ENCODE measurements at places on chromosomes 2 and 18.

- DNase-seq, result peak; percentile 79
- peaks cover 60% of the 10 kb centered on the region for H3K4me1 ChIP-seq
- peak overlapping the region; percentile 70 for H3K27ac ChIP-seq
- H3K36me3 ChIP-seq, result peaks cover 22% of the 10 kb centered on the region
- H3K4me3 ChIP-seq, result no peak overlapping the region
Observed at GRCh38 chr18:79405781-79406575, 10.2 kb downstream of the NFATC1 start.

- DNase-seq, result peak; percentile 58
- H3K4me1 ChIP-seq, result peaks cover 6% of the 10 kb centered on the region
- no peaks in the 10 kb centered on the region for H3K27me3 ChIP-seq
- H3K36me3 ChIP-seq, result no peaks in the 10 kb centered on the region
Observed at GRCh38 chr2:144936442-144936841, 416.5 kb upstream of the ZEB2 start.

DNA sequence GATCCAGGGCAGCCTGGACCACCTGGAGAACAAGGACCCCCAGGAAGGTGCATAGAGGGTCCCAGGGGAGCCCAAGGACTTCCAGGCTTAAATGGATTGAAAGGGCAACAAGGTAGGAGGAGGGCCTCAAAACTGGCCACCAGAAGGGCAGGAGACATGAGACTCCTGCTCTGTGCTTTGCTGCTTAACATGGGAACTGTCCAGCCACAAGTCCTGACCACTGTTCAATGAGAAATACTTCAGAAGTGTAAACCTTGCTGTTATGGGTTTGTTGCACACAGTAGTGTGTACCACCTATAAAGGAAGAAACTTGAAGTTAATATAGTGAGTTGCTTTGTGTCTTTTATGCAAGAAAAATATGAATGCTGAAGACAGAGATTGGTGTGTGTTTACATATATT lies 44.2 kb upstream of the MFF start:
- DNase-seq, result peak; percentile 7
- H3K4me1 ChIP-seq, result no peaks in the 10 kb centered on the region
- no peak overlapping the region for H3K4me3 ChIP-seq
- H3K36me3 ChIP-seq, result no peaks in the 10 kb centered on the region
- H3K27ac ChIP-seq, result no peak overlapping the region

DNA sequence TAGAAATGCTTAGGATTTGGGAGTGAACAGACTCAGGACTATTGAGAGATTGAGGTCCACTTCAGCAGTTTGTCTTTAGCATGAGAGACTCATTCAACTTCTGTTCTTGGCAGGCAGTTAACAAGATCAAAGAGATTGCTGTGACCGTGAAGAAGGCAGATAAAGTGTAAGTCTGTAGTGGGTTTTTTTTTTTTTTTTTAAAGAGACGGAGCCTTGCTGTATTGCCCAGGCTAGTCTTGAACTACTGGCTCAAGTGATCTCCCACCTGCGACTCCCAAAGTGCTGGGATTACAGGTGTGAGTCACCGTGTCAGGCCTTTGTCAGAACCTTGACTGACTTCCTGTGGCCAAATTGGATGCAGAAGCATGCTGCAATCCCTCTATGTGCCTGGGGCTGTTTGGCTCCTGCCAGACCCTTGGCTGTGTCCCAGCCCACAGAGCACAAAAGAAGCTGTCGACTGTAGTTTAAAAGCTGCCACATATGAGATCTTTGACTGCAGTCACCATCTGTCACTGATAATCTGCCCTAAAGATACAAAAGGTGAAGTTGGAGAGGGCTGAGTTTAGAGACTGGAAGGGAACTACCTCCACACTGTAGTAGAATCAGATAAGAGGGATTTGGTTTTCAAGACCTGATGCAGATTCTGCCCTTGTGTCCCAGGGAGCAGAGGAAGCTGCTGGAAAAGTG lies 9.9 kb downstream of the CCT7 start:
- H3K27ac ChIP-seq, result no peak overlapping the region
- no peaks in the 10 kb centered on the region for H3K27me3 ChIP-seq
- peaks cover 80% of the 10 kb centered on the region for H3K36me3 ChIP-seq
- H3K4me3 ChIP-seq, result no peak overlapping the region

DNA sequence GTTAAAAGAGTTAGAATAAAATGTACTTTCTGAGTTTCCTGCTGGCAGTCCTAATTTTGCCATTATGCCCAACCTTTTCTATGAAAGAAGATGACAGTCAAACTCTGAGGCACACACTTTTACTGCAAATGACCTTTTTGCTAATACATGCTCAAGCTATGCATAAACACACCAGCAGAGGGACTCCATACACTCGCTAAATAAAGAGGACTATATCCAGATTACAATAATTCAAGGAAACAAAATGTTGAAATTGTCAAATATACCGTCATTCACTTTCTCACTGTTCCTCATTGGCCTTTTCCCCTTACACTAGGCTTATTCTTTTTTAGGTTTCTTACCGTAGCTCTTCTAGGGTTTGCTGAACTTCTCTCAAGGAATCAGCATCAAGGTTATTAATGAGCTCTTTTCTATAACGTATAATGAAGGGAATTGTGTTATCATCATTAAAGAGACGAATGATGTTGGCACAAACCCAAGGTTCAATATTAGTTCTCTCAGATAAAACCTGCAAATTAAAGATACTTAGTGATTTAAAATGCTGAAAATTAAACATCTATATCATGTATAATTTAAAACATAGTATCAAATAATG lies 25.7 kb downstream of the SRBD1 start:
- no peaks in the 10 kb centered on the region for H3K4me1 ChIP-seq
- no peak overlapping the region for H3K27ac ChIP-seq
- DNase-seq, result peak; percentile 59
- H3K36me3 ChIP-seq, result peaks cover 5% of the 10 kb centered on the region

Data from muscle of leg (tissue), 16 donors.